Stimulated activated CD8-positive, alpha-beta memory T cell treated with anti-CD3 and anti-CD28 coated beads, Interleukin-2, amount 100 ng/mL, for 1 hour (primary cell): ENCODE measurements at places on chromosomes 12 and 14.

- no peak for DNase-seq
Observed at GRCh38 chr14:74980731-74981461, 21.8 kb upstream of the EIF2B2 start.

DNA sequence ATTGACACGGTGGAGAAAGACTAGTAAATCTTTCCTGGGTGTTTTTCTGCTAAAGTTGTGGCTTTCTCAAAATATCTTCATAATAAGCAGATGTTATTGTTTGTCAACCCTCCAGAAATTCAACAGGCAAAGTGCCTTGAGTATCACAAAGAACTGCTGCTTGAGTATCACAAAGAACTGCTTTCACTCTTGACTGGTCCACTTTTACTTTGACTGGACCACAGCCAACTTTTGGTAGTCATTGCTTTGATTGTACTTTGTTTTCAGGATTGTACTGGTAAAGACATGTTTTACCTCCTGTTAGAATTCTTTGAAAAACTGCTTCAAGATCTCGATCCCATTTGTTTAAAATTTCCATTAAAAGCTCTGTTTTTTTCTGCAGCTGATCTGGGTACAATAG lies 62.6 kb downstream of the PDZRN4 start:
- DNase-seq: no peak

- no peak for DNase-seq
Observed at GRCh38 chr14:52988139-52988538, 37.3 kb upstream of the FERMT2 start.

DNA sequence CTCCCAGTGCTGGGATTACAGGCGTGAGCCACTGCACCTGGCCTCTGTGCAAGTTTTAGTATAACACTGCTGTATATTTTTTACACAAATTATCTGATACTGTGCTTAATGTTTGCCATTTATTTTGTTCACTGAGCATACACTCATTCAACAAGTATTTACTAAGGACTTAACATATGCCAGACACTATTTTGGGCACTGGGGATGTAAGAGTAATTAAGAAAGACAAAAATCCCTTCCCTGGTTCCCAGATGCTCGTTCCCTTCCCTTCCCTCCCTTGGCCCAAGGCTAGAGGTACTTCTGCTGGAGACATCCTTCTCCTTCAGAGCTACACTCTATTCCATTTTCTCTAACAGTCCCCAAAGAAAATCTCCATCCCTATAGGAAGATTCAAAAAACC lies 12.5 kb downstream of the CIT start:
- no peak for DNase-seq

GRCh38 chr12:132395192-132395907 lies 66.0 kb upstream of the GALNT9 start:
- DNase-seq: no peak

GRCh38 chr12:110744151-110744571 lies 1.5 kb upstream of the PPP1CC start:
- DNase-seq: no peak

DNA sequence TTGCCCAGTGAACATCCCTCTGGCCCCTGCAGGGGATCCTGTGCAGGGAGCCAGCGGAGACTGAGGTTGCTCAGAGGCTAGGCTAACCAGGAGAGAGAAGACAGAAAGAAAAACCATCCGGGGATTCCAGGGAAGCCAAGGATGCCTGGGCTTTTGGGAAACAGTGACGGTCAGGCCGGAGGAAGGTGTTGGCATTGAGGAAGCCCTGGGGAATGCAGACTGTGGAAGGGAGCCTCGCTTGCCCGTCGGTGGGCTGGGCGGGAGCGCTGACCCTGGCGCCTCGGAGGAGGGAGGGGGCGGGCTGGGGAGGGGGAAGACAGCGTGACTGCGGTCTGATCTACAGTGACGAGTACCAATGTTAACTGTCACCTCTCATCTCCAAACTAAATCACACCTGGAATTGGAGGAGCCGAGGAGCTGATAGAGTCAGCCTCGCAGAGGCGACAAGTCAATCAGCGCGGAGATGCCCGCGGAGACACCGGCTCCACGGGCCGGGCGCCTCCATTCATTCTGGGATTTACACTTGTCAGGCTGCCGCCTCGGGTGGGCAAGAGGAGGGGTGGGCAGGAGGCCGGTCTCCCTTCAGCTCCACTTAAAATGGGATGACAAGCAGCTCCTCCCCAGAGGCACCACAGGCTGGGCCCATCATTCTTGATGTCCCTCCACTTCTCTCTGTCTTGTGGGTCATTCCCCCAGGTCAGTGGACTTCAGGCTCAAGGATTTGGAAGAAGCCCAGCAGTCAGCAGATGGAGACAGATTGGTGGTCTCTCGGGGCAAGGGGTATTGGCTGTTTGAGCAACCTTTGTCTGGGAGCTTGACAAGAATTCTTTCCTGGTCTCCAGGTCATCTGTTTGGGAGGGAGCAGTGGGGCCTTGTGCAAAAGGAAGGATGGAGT lies 20.4 kb upstream of the GPATCH2L start:
- no peak for DNase-seq

GRCh38 chr14:33938131-33938949 lies 12.5 kb downstream of the EGLN3 start:
- no peak for DNase-seq

- DNase-seq: no peak
Observed at GRCh38 chr14:70156592-70156991, 32.2 kb downstream of the SLC8A3 start.

DNA sequence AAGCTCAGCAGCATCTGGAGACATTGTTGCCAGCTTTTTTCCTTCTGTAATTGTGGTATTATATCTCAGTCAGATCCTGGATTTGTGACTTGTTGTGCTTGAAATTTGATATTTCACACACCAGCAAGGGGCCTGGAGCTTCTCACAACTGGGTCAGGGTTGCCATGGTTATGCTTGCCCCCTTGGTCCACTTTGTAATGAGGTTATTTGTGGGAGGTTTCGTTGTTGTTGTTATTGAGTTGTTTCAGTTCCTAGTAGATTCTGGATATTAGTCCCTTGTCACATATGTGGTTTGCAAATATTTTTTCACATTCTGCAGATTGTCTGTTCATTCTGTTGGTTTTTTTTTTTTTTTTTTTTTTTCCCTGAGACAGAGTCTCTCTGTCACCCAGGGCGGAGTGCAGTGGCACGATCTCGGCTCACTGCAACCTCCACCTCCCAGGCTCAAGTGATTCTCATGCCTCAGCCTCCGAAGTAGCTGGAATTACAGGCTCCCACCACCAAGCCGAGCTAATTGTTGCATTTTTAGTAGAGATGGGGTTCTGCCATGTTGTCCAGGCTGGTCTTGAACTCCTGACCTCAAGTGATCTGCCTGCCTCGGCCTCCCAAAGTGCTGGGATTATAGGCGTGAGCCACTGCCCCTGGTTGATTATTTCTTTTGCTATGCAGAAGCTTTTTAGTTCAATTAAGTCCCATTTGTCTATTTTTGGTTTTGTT lies 80.6 kb upstream of the ETV6 start:
- no peak for DNase-seq

GRCh38 chr12:74204236-74204635 lies 333.4 kb upstream of the ATXN7L3B start:
- no peak for DNase-seq

- DNase-seq: no peak
Observed at GRCh38 chr12:8917751-8918150, 3.4 kb downstream of the PHC1 start.

- DNase-seq: no peak
Observed at GRCh38 chr12:22533155-22533554, 11.2 kb downstream of the C2CD5 start.

DNA sequence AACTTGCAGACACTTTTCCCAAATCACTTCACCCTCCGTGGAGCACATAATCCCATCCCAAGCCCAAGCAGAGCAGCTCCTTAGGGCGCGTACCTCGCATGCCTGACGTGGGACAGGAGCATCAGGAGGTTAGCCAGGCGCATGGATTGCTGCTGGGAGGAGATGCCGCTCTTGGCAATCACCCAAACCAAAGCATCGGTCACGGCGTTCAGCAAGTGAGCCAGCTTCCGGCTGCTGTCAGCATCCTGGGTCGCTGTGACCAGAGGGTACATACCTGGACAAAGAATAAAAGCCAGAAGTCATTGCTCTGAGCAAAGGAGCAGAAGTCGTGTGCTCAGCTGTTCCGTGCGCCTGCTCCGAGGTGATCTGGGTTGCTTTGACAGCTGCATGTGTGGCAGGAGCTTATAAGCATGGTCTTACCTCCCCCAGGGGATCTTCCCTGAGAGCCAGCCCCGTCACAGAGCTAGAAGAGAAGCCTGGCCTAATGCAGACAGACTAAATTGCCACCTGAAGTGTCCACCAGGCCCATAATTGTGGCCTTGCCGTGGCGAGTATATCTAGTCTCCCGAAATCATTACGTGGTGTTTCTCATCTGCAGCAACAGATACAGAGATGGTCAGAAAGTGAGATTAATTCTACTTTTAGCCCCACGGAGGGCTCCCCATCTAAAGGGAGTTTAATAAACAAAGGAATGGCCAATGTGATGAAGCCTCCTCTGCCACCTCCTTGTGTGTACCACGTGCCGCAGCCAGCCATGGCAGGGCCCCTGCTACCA lies 59.1 kb downstream of the ESR2 start:
- DNase-seq: no peak

DNA sequence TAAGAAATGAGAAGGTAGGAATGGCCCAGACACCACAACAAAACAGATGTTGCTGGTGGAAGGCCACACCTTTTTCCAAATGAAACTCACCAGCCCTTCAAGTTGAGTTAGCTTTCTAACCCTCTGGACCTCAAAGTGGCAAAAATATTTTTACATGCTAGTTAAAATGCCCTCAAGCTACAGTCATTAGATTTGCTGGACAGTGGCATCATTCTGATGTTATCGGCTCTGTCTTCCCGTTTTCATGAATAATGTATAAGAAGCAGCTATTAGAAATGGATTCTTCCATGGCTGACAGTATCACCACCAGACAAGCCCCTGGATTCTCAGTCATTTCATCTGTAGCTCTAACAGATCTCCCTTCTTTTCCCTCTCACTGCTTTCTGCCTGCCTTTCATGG lies 37.1 kb upstream of the PLXNC1 start:
- DNase-seq: no peak

GRCh38 chr12:32205731-32206130 lies 99.1 kb downstream of the BICD1 start:
- no peak for DNase-seq
